CD4-positive, CD25-positive, alpha-beta regulatory T cell (primary cell): ENCODE measurements at places on chromosomes 7 and 10.
A peak's percentile ranks its signal among the peaks of the same experiment; 100 is the strongest.

DNA sequence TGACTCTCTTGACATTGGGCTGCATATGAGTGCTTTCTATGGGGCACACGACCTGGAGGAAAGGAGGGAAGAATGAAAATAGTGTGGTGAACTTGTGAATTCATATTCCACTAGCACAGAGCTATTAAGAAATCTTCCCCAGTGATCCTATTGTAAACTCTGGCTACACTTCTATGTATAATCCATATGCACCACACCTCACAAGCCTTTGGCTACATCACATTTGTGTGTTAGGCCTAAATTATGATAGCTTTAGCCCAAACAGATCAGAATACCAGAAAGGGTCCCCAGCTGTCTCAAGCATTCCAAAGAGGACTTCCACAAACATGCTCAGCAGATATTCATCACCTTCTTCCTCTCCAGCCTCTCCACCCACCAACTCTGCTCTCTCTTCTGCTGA, 9.7 kb upstream of the IFIT1B start:
- no peak overlapping the region for H3K27ac ChIP-seq
- no peaks in the 10 kb centered on the region for H3K27me3 ChIP-seq
- H3K4me3 ChIP-seq, result no peak overlapping the region

- peaks cover 44% of the 10 kb centered on the region for H3K4me1 ChIP-seq
- H3K4me3 ChIP-seq, result peak overlapping the region; percentile 92
- H3K36me3 ChIP-seq, result peaks cover 14% of the 10 kb centered on the region
- H3K27me3 ChIP-seq, result peaks cover 5% of the 10 kb centered on the region
- peak overlapping the region; percentile 55 for H3K27ac ChIP-seq
- no peak for DNase-seq
Measured at GRCh38 chr10:97332591-97333350, 1.8 kb downstream of the FRAT2 start.

DNA sequence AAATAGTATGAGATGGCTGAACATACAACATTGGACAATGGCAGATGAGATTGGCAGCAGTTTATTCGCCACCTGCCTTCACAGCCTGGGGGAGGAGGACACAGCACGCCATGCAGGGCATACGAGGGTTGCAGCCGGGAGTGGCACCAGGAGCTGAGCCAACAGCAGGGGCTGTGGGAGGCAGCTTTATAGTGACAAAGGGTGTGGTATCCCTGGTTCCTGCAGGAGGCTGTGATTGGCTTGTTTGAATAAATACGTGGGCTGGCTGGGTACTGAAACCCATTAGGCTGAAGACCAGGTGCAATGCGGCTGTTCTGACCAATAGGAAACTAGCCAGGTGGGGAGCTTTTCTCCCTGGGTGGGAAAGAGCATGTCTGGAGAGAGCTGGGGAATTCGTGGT, 68.9 kb upstream of the LEP start:
- H3K4me1 ChIP-seq, result peaks cover 11% of the 10 kb centered on the region
- no peak overlapping the region for H3K27ac ChIP-seq
- no peaks in the 10 kb centered on the region for H3K36me3 ChIP-seq
- peaks cover 11% of the 10 kb centered on the region for H3K27me3 ChIP-seq
- no peak overlapping the region for H3K4me3 ChIP-seq

- H3K4me3 ChIP-seq, result no peak overlapping the region
- DNase-seq, result no peak
- no peaks in the 10 kb centered on the region for H3K4me1 ChIP-seq
- no peak overlapping the region for H3K27ac ChIP-seq
Measured at GRCh38 chr10:21507150-21507549, 18.3 kb downstream of the SKIDA1 start.

DNA sequence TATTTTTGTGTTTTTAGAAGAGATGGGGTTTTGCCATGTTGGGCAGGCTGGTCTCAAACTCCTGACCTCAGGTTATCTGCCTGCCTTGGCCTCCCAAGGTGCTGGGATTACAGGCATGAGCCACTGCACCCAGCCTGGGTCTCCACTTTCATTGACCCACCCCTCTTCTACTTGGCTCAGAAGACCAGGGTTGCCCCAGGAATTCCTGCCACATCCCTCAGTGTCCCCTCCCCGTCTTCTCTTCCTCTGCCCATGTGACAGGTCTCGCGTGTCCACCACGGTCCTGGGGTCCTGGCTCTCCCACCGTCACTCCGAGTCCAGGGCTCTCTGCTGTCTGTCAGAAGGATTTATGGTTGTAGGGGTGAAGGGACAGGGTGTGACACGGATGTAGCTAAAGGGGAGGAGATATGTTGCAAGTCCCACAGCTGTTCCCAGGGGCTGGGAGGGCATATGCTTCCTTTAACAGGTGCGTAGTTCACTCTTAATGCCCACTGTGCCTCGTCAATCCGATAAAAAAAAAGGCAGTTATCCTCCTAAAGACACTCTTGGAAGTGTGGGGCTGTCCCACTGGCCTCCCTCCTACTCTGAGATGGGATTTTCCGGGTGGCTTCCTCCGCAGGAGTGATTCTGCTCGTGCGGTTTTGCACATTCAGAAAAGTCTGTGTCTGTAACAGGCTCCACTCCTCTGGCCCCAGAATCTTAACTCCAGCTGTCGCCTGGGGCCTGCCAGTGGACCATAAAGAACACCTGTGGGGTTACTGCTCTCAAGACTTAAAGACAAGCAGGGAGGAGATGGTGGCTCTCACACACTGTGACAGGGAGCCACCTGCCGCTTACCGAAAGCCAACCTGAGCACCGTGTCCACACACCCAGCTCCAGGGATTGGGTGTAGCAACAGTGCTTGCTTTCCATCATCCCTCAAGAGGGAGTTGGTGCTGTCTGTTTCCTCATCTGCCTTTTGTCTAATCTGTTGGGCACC, 36.7 kb upstream of the SHH start:
- H3K27me3 ChIP-seq, result no peaks in the 10 kb centered on the region
- H3K4me1 ChIP-seq, result no peaks in the 10 kb centered on the region
- no peak for DNase-seq
- no peaks in the 10 kb centered on the region for H3K36me3 ChIP-seq

- H3K27ac ChIP-seq, result no peak overlapping the region
- H3K27me3 ChIP-seq, result no peaks in the 10 kb centered on the region
- DNase-seq, result no peak
Measured at GRCh38 chr10:101972761-101973160, 83.2 kb downstream of the ARMH3 start.

- DNase-seq, result no peak
- H3K4me1 ChIP-seq, result peaks cover 5% of the 10 kb centered on the region
- no peaks in the 10 kb centered on the region for H3K27me3 ChIP-seq
Measured at GRCh38 chr10:124470544-124471434, 9.2 kb downstream of the LHPP start.

DNA sequence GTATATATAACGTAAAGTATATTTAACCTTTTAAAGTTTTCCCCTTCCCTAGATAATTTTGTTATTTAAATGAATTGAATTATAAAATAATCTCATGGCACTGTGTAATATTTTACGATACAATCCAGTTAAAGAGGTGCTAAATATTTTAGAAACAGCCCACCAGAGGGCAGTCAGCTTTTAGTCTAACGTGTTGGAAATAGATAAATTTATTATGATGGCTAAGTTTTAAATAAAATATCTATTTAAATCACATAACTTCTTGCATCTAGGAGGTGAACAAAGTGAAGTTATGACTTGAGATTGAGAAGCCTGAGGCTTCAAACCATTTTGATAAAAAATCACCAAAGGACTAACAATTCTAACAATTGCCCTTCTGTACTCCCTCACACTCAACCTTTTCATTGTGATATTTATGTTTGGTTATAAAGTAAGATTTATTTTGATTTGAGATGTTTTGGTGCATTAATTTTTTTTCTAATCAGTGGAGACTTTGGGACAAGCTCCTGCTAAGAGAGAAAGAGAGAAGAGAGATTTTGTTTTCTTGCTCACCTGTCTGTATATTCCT, 171.5 kb upstream of the SP4 start:
- H3K4me3 ChIP-seq, result no peak overlapping the region
- no peak for DNase-seq
- peaks cover 9% of the 10 kb centered on the region for H3K4me1 ChIP-seq
- H3K36me3 ChIP-seq, result no peaks in the 10 kb centered on the region

- DNase-seq, result no peak
- no peak overlapping the region for H3K27ac ChIP-seq
- H3K36me3 ChIP-seq, result no peaks in the 10 kb centered on the region
Measured at GRCh38 chr7:156918635-156919034, 25.7 kb upstream of the LMBR1 start.

DNA sequence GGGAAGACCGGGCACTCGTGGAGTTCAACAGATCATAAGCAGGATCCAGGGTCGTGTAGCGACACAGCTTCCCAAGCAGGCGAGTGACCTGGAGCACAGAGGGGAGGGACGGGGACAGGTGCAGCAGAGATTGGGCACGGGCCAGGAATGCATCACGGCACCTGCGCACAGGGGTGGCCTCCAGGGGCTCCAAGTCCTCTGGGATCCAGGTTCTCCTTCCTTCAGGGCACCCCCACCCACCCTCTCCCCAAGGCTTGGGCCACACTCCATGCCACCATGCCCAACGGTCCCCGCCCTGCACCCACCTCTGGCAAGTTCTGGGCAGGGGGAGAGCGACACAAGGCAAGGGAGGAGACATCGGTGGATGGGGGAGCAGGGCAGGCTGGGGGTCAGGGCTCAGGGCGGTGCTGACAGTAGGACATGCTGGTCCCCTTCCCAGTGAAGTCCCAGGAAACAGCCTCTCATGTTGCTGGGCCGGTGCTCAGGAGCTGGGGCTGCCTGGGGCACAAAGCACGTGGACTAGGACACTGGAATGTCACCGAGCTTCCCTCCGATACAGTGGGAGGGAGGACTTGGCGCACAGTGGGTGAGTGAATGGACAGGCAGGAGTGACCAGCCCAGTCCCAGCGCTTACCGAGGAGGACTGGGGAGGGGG, 597.3 kb downstream of the PTPRN2 start:
- H3K27me3 ChIP-seq, result no peaks in the 10 kb centered on the region
- no peaks in the 10 kb centered on the region for H3K36me3 ChIP-seq
- H3K4me1 ChIP-seq, result no peaks in the 10 kb centered on the region
- no peak overlapping the region for H3K4me3 ChIP-seq
- no peak for DNase-seq

DNA sequence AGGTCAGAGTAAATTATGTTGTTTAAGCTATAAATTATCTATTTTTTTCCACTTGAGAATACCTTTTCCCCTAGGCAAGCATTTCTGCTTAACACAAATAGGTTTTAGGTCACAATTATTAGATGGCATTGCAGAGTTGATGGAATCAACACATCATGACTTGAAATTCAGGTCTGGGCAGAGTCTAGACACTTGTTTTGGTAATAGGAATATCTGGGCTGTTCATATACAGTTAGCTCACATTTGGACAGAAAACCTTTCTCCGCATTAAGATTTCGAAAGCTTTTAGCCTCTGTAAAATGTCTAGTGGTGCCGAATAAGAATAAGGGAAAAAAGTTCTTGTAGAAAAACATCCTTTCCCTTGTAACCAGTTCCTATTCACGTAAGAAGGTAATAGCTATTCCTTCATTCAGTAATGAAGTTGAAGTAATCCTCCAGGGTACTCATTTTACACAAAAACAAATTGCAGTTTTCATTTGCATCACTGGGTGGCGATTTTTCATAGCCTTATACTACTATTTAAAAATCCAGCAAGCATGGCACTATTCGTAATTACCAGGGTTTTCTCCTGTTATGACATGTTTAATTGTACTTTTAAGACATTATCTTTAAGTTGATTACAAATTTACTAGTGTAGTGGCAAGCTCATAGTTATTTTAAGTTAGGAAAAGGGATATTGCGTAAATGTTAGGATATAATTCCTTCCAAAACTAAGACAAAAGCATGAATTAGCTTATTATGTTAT, 37.0 kb downstream of the RPA3 start:
- peak; percentile 15 for DNase-seq
- H3K27me3 ChIP-seq, result no peaks in the 10 kb centered on the region
- peaks cover 12% of the 10 kb centered on the region for H3K4me1 ChIP-seq
- H3K36me3 ChIP-seq, result no peaks in the 10 kb centered on the region
- peak overlapping the region; percentile 27 for H3K27ac ChIP-seq

- DNase-seq, result no peak
- no peaks in the 10 kb centered on the region for H3K4me1 ChIP-seq
- H3K27me3 ChIP-seq, result no peaks in the 10 kb centered on the region
- H3K27ac ChIP-seq, result no peak overlapping the region
- H3K4me3 ChIP-seq, result no peak overlapping the region
Measured at GRCh38 chr10:84292502-84292901, 35.9 kb upstream of the CCSER2 start.

DNA sequence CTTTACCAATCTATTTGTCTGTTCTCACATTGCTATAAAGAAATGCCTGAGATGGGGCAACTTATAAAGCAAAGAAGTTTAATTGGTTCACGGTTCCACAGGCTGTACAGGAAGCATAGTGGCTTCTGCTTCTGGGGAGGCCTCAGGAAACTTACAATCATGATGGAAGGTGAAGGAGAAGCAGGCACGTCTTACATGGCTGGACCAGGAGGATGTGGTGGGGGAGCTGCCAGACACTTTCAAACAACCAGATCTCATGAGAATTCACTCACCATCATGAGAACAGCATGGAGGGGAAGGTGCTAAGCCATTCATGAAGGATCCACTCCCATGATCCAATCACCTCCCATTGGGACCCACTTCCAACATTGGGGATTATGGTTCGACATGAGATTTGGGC, 64.8 kb upstream of the SEPHS1 start:
- no peak overlapping the region for H3K27ac ChIP-seq
- H3K27me3 ChIP-seq, result peaks cover 4% of the 10 kb centered on the region
- H3K4me1 ChIP-seq, result no peaks in the 10 kb centered on the region
- H3K36me3 ChIP-seq, result no peaks in the 10 kb centered on the region
- no peak overlapping the region for H3K4me3 ChIP-seq

- no peaks in the 10 kb centered on the region for H3K4me1 ChIP-seq
- DNase-seq, result no peak
- H3K4me3 ChIP-seq, result no peak overlapping the region
Measured at GRCh38 chr10:129870961-129871621, 93.0 kb downstream of the EBF3 start.

- H3K4me3 ChIP-seq, result no peak overlapping the region
- H3K36me3 ChIP-seq, result no peaks in the 10 kb centered on the region
- no peaks in the 10 kb centered on the region for H3K27me3 ChIP-seq
- H3K4me1 ChIP-seq, result no peaks in the 10 kb centered on the region
- DNase-seq, result no peak
- H3K27ac ChIP-seq, result no peak overlapping the region
Measured at GRCh38 chr10:57654856-57655255, 612.8 kb downstream of the IPMK start.

GRCh38 chr10:533186-533585, 156.3 kb downstream of the DIP2C start:
- no peak overlapping the region for H3K27ac ChIP-seq
- H3K4me1 ChIP-seq, result no peaks in the 10 kb centered on the region
- no peaks in the 10 kb centered on the region for H3K36me3 ChIP-seq
- DNase-seq, result no peak

- no peak overlapping the region for H3K27ac ChIP-seq
- peaks cover 5% of the 10 kb centered on the region for H3K36me3 ChIP-seq
- H3K27me3 ChIP-seq, result no peaks in the 10 kb centered on the region
- no peak for DNase-seq
Measured at GRCh38 chr10:22674573-22674930, 39.8 kb downstream of the PIP4K2A start.
